ENCODE measurements at places on chromosomes 6 and 20. TPM values are rescaled to one million over a fixed set of nuclear protein-coding genes. Genes with fewer than 3 reads are reported as not detected.

The NRSN1 gene
- total RNA-seq: not detected

The SLC35D3 gene
- total RNA-seq: not detected

The C20orf144 gene
- not detected for total RNA-seq

The TBXT gene
- not detected for total RNA-seq

The SLC35F1 gene
- not detected for total RNA-seq

The EGFL8 gene
- total RNA-seq: 11.1 TPM

The NTSR1 gene
- 44.1 TPM for total RNA-seq

The IFT52 gene
- 29.2 TPM for total RNA-seq

The COL9A3 gene
- 46.6 TPM for total RNA-seq

The SLC13A3 gene
- total RNA-seq: 0.31 TPM

The TMEM200A gene
- 0.10 TPM for total RNA-seq

The PRDM13 gene
- total RNA-seq: not detected

The SLC22A2 gene
- not detected for total RNA-seq

The SALL4 gene
- 1.6 TPM for total RNA-seq

The ADAM33 gene
- total RNA-seq: 0.62 TPM

The ECT2L gene
- total RNA-seq: not detected

The TAPBP gene
- 246 TPM for total RNA-seq

The APOBEC2 gene
- not detected for total RNA-seq

The ASIP gene
- not detected for total RNA-seq

All from Panc1 (cell line).